ENCODE measurements at places on chromosomes 2 and 18.

- no peak for DNase-seq
Measured at GRCh38 chr2:187594801-187595200, 40.6 kb upstream of the TFPI start.

- no peak for DNase-seq
Measured at GRCh38 chr2:27071990-27072830, 756 bp upstream of the OST4 start.

GRCh38 chr2:20992201-20992711, 51.6 kb downstream of the APOB start:
- DNase-seq: no peak

GRCh38 chr18:48736321-48737260, 197.8 kb downstream of the CTIF start:
- no peak for DNase-seq

- no peak for DNase-seq
Measured at GRCh38 chr2:65917986-65918385, 485.6 kb upstream of the SPRED2 start.
